ENCODE measurements at places on chromosomes 3 and 15. TPM values are rescaled to one million over a fixed set of nuclear protein-coding genes. Genes with fewer than 3 reads are reported as not detected.

The FAH gene
- total RNA-seq, result 20.4 TPM

The GOLGA8T gene
- total RNA-seq, result not detected

The EAF1 gene
- total RNA-seq, result 19.1 TPM

The SLITRK3 gene
- not detected for total RNA-seq

The WWTR1 gene
- 52.0 TPM for total RNA-seq

The AGBL1 gene
- total RNA-seq, result not detected

The CCR3 gene
- total RNA-seq, result not detected

The TSPAN3 gene
- 290 TPM for total RNA-seq

The IL17RD gene
- total RNA-seq, result 13.2 TPM

The CHST2 gene
- 2.2 TPM for total RNA-seq

The SOX14 gene
- total RNA-seq, result not detected

The TSC22D2 gene
- 14.3 TPM for total RNA-seq

The LMAN1L gene
- not detected for total RNA-seq

The BOC gene
- 1.0 TPM for total RNA-seq

The ECE2 gene
- total RNA-seq, result not detected

The LRRC31 gene
- 0.14 TPM for total RNA-seq

The GOLGA8Q gene
- total RNA-seq, result not detected

The ITIH1 gene
- not detected for total RNA-seq

The LMCD1 gene
- total RNA-seq, result 70.2 TPM

The PXYLP1 gene
- 12.4 TPM for total RNA-seq

The IL17RE gene
- total RNA-seq, result 4.8 TPM

The ALG1L2 gene
- total RNA-seq, result not detected

The CACNA1D gene
- total RNA-seq, result 1.9 TPM

The HRG gene
- not detected for total RNA-seq

The TTLL13 gene
- total RNA-seq, result not detected

The NME9 gene
- 0.43 TPM for total RNA-seq

The FETUB gene
- 0.36 TPM for total RNA-seq

The CAMK2N2 gene
- 0.35 TPM for total RNA-seq

The P2RY13 gene
- total RNA-seq, result not detected

The CCR2 gene
- not detected for total RNA-seq

The CSPG4 gene
- total RNA-seq, result 2.1 TPM

The GUCA1C gene
- total RNA-seq, result 0.23 TPM

The HYAL1 gene
- 2.2 TPM for total RNA-seq

The SPSB4 gene
- total RNA-seq, result 0.58 TPM

The CADPS gene
- total RNA-seq, result not detected

The NUP210 gene
- total RNA-seq, result 56.9 TPM

Measured in epithelial cell of proximal tubule (primary cell).